ENCODE measurements at places on chromosomes 12 and 14. TPM values are rescaled to one million over a fixed set of nuclear protein-coding genes. Genes with fewer than 3 reads are reported as not detected.

SCN8A gene
- 0.02 TPM for total RNA-seq

COX8C gene
- total RNA-seq, result not detected

RNF212B gene
- total RNA-seq, result not detected

RNASE7 gene
- not detected for total RNA-seq

GARIN6 gene
- total RNA-seq, result not detected

LACRT gene
- not detected for total RNA-seq

CLEC2B gene
- total RNA-seq, result 0.38 TPM

LRRIQ1 gene
- total RNA-seq, result 0.72 TPM

CLMN gene
- 9.0 TPM for total RNA-seq

TUNAR gene
- total RNA-seq, result not detected

OR4K5 gene
- total RNA-seq, result not detected

PTPRO gene
- total RNA-seq, result not detected

REC8 gene
- 4.6 TPM for total RNA-seq

TAS2R30 gene
- total RNA-seq, result 1.4 TPM

SLC6A15 gene
- 90.1 TPM for total RNA-seq

CPNE6 gene
- not detected for total RNA-seq

TAS2R43 gene
- total RNA-seq, result not detected

LRCOL1 gene
- total RNA-seq, result not detected

TAS2R19 gene
- total RNA-seq, result 1.9 TPM

ASPG gene
- total RNA-seq, result 0.50 TPM

GLIPR1L2 gene
- 0.17 TPM for total RNA-seq

GALNT16 gene
- 22.7 TPM for total RNA-seq

AICDA gene
- total RNA-seq, result not detected

ERP27 gene
- total RNA-seq, result not detected

IL26 gene
- not detected for total RNA-seq

KCNH3 gene
- 0.49 TPM for total RNA-seq

KITLG gene
- 10.5 TPM for total RNA-seq

STON2 gene
- total RNA-seq, result 0.40 TPM

PLEKHH1 gene
- 12.5 TPM for total RNA-seq

EML1 gene
- total RNA-seq, result 9.7 TPM

NACA gene
- total RNA-seq, result 1,485 TPM

RFX4 gene
- not detected for total RNA-seq

KLHDC1 gene
- 0.69 TPM for total RNA-seq

TEX52 gene
- total RNA-seq, result not detected

SRRM4 gene
- not detected for total RNA-seq

MMP19 gene
- total RNA-seq, result not detected

CABP1 gene
- not detected for total RNA-seq

KRT4 gene
- total RNA-seq, result not detected
